ENCODE measurements at places on chromosomes 1 and 21.

- peak; percentile 74 for DNase-seq
Measured at GRCh38 chr1:207825719-207826556, 74.1 kb downstream of the CD46 start.

DNA sequence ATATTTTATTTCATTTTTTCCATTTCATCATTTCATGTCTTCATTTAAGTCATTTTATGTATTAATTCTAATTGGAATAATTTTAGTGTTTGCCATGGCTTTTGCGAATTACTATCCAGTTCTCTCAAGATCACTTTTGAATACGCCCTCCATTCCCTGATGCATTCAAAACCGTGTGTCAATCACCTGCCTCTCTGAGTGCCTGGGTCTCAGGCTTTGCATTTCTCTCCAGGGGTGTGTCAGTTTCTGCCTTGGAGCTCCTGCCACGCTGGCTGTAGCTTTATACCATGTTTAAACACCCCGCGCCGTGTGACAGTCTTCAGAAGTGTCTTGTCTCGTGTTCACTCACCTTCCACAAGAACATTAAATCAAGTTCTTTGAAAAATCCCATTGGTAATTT, 7.4 kb upstream of the DNMT3L start:
- DNase-seq = no peak

GRCh38 chr1:33045814-33046213, 9.1 kb upstream of the AK2 start:
- no peak for DNase-seq

DNA sequence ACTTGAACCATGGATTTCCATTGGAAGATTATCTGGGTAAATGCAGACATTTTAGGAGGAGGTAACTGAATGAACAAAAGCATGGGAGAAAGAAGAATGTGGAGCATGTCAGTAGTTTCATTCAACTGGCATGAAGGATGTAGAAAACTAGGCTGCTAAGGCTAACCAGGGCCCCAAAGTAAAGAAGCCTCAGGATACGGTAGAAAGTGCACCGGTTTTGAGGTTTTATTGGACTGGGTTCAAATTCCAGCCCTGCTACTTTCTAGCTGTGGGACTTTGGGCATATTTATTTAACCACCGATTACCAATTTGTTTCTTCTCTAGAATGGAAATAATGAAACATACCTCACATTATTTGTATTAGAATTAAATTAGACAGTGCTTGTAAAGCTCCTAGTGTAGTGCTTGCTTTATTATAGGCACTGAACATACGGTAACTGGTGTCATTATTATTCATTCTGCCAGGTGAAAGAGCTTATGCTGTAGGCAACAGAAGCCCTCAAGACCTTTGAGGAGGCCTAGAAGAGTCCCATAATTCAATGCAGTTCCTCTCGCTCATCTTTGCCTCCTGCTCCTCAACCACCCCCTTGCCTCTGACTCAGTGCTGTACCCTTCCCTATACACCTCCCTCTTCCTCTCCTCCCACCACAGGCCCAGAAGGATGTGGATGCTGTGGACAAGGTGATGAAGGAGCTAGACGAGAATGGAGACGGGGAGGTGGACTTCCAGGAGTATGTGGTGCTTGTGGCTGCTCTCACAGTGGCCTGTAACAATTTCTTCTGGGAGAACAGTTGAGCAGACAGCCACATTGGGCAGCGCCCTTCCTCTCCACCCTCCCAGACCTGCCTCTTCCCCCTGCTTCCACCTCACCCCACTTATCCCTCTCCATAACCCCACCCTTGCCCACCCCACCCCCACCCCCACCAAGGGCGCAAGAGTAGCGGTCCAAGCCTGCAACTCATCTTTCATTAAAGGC, 2.5 kb upstream of the CHTOP start:
- no peak for DNase-seq

DNA sequence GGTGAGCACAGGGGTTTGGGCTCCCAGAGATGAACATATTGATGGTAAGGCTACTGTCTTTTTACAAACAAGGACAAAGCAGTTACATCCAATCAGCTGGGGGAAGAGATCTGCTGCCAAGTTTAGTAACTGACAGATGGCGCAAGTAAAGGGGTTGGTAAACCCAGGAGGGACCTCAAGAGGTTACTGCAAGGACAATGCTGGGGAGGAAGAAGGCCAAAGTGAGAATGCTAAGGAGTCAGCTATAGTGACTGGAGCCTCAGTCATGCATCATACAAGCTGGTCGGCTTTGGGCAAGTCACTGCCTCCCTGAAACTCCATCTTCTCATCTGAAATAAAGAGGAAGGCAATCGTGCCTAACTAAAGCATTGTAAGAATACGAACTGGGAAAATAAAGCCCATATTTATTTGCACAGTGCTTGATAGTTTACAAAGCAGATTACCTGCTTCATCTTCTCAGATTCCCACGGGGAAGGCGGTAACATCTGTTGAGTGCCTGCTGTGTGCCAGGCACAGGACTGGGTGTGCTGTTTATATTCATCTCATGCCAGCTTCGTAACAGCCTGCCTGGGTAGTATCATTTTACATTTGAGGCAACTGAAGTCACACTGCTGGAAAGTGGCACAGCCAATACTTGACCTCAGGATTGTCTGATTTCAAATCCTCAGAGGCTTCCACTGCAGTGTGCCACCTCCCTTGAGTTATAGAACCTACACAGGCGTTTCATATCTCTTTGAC, 114.8 kb downstream of the BEND5 start:
- no peak for DNase-seq

GRCh38 chr1:228372183-228373003, 34.2 kb downstream of the TRIM11 start:
- DNase-seq = no peak
